ENCODE measurements at places on chromosomes 6 and 20.

DNA sequence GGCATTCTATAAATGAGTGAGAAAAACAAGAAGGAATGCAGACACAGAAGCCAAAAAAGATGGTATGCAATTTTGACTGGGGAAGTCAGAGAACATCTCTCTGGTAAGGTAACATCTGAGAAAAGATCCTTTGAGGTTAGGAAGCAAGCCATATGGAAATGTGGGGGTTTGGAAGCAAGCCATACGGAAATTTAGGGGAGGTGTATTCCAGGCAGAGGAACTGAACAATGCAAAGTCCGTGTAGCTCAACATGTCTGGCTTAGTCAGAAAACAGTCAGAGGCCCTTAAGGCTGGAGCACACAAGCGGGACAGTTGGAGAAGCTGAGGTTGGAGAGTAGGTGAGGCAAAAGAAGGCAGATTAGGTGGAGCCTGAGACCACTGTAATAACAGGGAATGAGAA lies 35.3 kb downstream of the RALGAPA2 start:
- no peak for DNase-seq

- no peak for DNase-seq
These were observed 681.2 kb downstream of the HDGFL1 start for GRCh38 chr6:23250556-23250955.

DNA sequence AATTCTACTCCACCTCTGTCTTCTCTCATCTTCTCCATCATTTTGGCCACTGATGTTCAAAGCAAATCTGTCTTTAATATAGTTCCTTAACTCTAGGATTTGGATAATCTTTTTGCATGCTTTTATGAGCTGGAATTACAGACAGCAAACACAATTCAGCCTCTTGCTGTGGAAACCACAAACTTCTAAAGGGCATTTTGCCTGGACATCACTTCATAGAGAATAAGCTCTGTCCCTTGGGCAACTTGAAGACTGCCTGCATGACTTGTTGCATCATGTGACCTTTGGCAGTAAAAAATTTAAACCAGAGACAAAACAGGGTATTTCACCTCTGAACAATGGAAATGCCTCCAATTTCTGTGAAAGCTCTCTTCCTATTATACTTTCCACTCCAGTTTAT lies 74.1 kb upstream of the HDDC2 start:
- no peak for DNase-seq

DNA sequence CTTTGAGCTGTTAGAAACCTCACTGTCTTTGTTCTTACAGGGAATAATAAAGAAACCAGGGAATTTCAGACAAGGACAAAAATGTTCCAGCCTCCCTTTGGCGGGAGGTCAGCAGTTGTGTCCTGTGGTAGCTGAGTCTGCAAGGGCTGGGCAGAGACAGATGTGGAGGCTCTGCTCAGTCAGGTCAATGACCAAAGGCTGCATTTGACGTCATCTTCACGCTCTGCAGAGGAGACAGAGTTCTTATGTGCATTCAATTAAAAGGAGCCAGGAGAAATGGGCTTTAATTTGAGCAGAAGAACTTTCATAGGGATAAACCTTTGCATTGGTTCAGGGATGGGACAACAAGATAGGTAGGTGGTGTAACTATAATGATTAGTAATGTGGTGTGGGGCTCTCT lies 45.1 kb upstream of the FOXA2 start:
- DNase-seq, result no peak

DNA sequence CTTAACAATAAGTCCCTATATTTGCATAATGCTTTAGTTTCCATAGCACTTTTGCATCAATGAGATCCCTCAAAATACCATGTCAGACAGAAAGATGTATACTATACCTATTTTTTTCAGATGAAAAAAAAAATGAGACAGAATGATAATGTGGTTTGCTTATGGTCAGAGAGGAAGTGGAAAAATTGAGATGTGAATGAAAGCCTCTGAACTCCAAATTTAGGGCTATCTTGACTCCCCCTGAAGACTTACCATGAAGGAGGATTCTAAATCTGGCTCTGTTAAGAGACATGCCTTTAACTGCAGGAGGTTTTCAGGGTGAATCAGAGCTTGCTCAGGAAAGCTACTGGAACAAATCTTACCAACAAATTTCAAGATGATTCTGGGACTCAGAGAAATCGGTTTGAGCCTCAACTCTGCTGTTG lies 176.2 kb downstream of the ISM1 start:
- DNase-seq, result no peak

DNA sequence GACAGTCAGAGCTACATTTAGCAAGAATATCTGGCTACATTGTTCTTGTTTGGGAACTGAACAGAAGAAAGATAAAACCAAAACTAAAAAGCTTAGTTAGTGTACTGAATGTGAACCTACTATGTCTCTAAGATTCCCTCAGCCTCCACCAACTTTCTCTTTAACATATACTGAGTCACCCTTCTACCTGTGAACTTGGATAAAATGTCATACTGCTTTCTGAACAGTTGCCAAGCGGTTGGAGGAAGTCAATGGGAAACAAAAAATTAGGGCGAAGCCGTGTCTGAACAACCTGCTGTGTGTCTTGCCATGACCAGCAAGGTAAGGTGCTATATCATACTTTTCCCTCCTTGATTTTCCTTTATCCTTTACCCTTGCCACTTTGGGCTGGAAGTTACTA lies 243.5 kb downstream of the BTBD9 start:
- DNase-seq, result no peak

- no peak for DNase-seq
These were observed 79.9 kb downstream of the PREX1 start for GRCh38 chr20:48747840-48748414.

DNA sequence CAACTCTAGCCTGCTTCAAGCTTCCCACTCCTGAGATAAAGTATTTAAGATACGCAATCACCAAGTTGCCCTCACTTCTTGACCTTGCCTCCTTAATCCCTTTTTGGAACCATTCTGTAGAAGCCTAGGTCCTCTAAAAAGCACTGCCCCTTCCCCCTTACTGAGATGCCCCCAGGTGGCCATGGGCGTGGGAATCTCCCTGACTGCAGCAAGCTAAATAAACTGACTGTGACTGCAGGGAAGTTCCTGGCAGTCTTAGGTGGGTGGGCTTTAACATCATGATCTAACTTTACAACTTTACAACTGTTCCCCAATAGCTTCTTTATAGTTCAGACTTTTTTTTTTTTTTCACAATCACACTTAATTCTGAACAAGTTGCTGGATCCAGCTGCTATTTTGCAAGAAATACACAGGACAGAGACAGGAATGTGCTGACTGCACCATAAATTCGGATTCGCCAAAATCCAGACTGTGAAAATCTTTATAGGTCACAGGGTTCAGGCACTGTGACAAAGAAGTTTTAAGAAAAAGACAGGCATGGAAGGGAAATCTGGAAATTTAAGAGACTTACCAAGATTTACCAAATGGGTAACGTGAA lies 344.2 kb upstream of the SULF2 start:
- DNase-seq, result no peak
